ENCODE measurements at places on chromosomes 7 and 10.

- H3K36me3 ChIP-seq: no peaks in the 10 kb centered on the region
- peaks cover under 1% of the 10 kb centered on the region for H3K27me3 ChIP-seq
- no peak overlapping the region for H3K4me3 ChIP-seq
These were observed 14.6 kb upstream of the C10orf71 start for GRCh38 chr10:49284356-49284755.

DNA sequence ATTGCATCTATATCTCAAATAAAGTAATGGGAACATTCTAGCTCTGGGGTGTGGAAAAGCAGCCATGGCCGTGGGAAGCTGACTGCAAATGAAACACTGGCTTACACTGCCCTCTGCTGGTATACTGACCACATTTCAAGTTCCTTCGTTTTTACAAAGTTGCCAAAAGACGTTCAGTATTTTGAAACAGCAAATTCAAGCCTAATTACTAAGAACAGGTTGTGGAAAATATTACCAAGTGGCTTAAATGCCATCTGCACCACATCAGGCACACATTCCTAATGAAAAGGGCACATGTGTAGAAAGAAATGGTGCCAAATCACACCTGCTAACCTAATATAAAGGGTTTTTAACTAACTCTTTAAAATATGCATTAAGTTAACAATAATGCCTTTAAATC lies 83.9 kb downstream of the JAZF1 start:
- H3K36me3 ChIP-seq: peaks cover 23% of the 10 kb centered on the region
- H3K27ac ChIP-seq: peak overlapping the region; percentile 22
- H3K27me3 ChIP-seq: no peaks in the 10 kb centered on the region

- peaks cover 85% of the 10 kb centered on the region for H3K36me3 ChIP-seq
- H3K27ac ChIP-seq: no peak overlapping the region
- H3K4me1 ChIP-seq: peaks cover 7% of the 10 kb centered on the region
- no peaks in the 10 kb centered on the region for H3K27me3 ChIP-seq
- no peak overlapping the region for H3K4me3 ChIP-seq
- ATAC-seq: no peak
These were observed 62.6 kb downstream of the RNF32 start for GRCh38 chr7:156703209-156703608.

- no peak overlapping the region for H3K27ac ChIP-seq
- ATAC-seq: no peak
- H3K4me1 ChIP-seq: no peaks in the 10 kb centered on the region
These were observed 27.6 kb upstream of the MKLN1 start for GRCh38 chr7:131300078-131300477.

DNA sequence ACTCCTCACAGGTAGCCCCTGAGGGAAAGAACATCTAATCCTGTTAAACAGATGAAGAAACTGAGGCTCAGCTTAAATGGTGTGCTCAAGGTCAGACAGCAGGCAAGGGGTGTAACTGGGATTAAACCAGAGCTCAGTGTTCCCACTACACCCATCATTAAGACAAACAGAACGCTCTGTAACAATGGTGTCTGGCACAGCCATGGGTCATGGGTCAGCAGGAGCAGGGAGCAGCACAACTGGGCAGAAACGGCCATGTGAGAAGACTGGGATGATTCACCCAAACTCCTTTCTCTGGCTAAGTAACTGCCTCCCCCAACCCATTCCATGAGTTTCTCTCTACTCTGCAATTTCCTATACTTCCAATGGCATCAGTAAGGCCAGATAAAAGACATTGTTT lies 85.5 kb upstream of the PDE1C start:
- no peak for ATAC-seq
- no peaks in the 10 kb centered on the region for H3K4me1 ChIP-seq
- no peak overlapping the region for H3K27ac ChIP-seq
- no peak overlapping the region for H3K4me3 ChIP-seq
- H3K36me3 ChIP-seq: no peaks in the 10 kb centered on the region

DNA sequence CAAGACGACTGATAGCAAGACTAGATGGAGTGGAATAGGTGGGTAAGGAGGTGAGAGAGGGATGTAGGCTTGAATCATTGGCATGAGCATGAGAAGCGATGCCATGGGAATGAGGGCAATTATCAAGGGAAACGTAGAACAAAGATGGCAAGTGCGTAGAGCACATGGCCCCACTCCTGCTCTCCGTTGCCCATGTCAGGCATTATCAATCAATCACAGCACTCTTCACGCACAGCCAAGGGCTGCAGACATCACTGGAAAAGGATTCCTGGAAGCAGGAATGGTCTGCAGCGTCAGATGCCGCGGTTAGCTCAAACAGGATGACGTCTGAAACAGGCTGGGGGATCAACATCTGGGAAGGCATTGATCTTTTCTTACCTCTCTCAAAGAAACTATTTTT lies 25.6 kb upstream of the GALNTL5 start:
- H3K27ac ChIP-seq: no peak overlapping the region
- no peaks in the 10 kb centered on the region for H3K27me3 ChIP-seq
- H3K36me3 ChIP-seq: no peaks in the 10 kb centered on the region
- ATAC-seq: no peak
- peaks cover 38% of the 10 kb centered on the region for H3K4me1 ChIP-seq
- no peak overlapping the region for H3K4me3 ChIP-seq

GRCh38 chr7:43648473-43649406 lies 65.8 kb downstream of the STK17A start:
- peak; percentile 85 for ATAC-seq
- H3K27ac ChIP-seq: peak overlapping the region; percentile 69
- peaks cover 88% of the 10 kb centered on the region for H3K4me1 ChIP-seq

GRCh38 chr10:21757185-21757901 lies 223.3 kb downstream of the MLLT10 start:
- peaks cover 18% of the 10 kb centered on the region for H3K36me3 ChIP-seq
- no peaks in the 10 kb centered on the region for H3K27me3 ChIP-seq
- ATAC-seq: no peak
- no peak overlapping the region for H3K4me3 ChIP-seq
- no peaks in the 10 kb centered on the region for H3K4me1 ChIP-seq

GRCh38 chr7:85078181-85078580 lies 108.7 kb downstream of the SEMA3D start:
- ATAC-seq: no peak
- no peak overlapping the region for H3K4me3 ChIP-seq
- H3K4me1 ChIP-seq: peaks cover 7% of the 10 kb centered on the region
- no peaks in the 10 kb centered on the region for H3K36me3 ChIP-seq
- no peaks in the 10 kb centered on the region for H3K27me3 ChIP-seq

- peak; percentile 53 for ATAC-seq
- peak overlapping the region; percentile 99 for H3K27ac ChIP-seq
- H3K4me3 ChIP-seq: peak overlapping the region; percentile 67
- H3K4me1 ChIP-seq: peaks cover 57% of the 10 kb centered on the region
- no peaks in the 10 kb centered on the region for H3K27me3 ChIP-seq
These were observed 134.3 kb upstream of the TNRC18 start for GRCh38 chr7:5557920-5558401.

DNA sequence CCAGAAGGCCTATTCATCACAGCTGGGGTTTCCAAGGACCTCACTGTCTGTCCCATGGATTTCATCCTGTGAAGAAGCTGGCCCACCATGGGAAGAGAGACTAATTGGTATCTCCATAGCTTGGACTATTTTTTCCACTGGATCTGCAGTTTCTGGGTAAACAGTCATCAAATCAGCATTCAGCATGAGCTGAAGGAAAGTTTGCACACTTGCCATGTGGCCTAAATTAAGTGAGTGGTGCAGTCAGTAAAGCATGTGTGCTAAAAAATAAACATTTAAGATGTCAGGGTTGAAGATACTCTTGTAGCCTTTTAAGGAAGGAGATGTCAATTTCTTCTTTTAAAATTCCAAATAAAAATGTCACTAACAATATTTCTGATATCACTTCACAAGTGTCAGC lies 381.1 kb upstream of the ZMIZ1 start:
- H3K4me3 ChIP-seq: no peak overlapping the region
- H3K4me1 ChIP-seq: no peaks in the 10 kb centered on the region
- H3K27me3 ChIP-seq: peaks cover 14% of the 10 kb centered on the region

- ATAC-seq: peak; percentile 37
- no peak overlapping the region for H3K4me3 ChIP-seq
- no peaks in the 10 kb centered on the region for H3K4me1 ChIP-seq
- H3K27me3 ChIP-seq: no peaks in the 10 kb centered on the region
- H3K36me3 ChIP-seq: no peaks in the 10 kb centered on the region
These were observed 291.1 kb upstream of the IMMP2L start for GRCh38 chr7:111853201-111853990.

DNA sequence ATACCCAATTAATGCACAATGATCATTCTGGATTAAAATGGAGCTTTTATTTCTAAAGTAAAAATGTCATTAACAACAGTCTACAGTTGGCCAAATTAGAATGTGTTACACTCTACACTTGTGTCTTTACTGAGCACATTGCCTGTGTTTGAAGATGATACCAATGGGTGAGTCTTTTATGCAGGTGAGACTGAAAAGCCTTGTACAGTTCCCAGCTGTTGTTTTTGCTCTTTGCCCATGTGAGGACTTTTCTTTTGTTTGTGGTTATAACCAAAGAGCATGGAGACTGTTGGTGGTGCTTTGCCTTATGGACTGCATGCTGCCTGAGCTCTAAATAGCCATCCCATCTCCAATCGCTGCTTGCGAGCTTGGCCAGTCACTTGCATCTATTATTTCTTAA lies 264.5 kb downstream of the GATA3 start:
- no peak overlapping the region for H3K4me3 ChIP-seq
- H3K36me3 ChIP-seq: no peaks in the 10 kb centered on the region
- H3K27me3 ChIP-seq: peaks cover 16% of the 10 kb centered on the region
- H3K27ac ChIP-seq: no peak overlapping the region
- H3K4me1 ChIP-seq: no peaks in the 10 kb centered on the region

- ATAC-seq: no peak
- H3K4me1 ChIP-seq: peaks cover 39% of the 10 kb centered on the region
- H3K27ac ChIP-seq: no peak overlapping the region
- no peaks in the 10 kb centered on the region for H3K27me3 ChIP-seq
These were observed 157.5 kb downstream of the TAX1BP1 start for GRCh38 chr7:27897441-27897847.

GRCh38 chr7:123754271-123754871 lies 5.6 kb upstream of the WASL start:
- no peaks in the 10 kb centered on the region for H3K27me3 ChIP-seq
- H3K4me1 ChIP-seq: peaks cover 30% of the 10 kb centered on the region
- H3K27ac ChIP-seq: no peak overlapping the region
- peak; percentile 52 for ATAC-seq

GRCh38 chr7:91355695-91356435 lies 91.6 kb downstream of the FZD1 start:
- no peaks in the 10 kb centered on the region for H3K4me1 ChIP-seq
- H3K36me3 ChIP-seq: no peaks in the 10 kb centered on the region
- ATAC-seq: no peak
- peaks cover 7% of the 10 kb centered on the region for H3K27me3 ChIP-seq
- no peak overlapping the region for H3K4me3 ChIP-seq

GRCh38 chr7:42768045-42768444 lies 143.8 kb downstream of the C7orf25 start:
- no peak for ATAC-seq
- H3K27ac ChIP-seq: no peak overlapping the region
- no peak overlapping the region for H3K4me3 ChIP-seq
- no peaks in the 10 kb centered on the region for H3K36me3 ChIP-seq
- H3K4me1 ChIP-seq: no peaks in the 10 kb centered on the region

DNA sequence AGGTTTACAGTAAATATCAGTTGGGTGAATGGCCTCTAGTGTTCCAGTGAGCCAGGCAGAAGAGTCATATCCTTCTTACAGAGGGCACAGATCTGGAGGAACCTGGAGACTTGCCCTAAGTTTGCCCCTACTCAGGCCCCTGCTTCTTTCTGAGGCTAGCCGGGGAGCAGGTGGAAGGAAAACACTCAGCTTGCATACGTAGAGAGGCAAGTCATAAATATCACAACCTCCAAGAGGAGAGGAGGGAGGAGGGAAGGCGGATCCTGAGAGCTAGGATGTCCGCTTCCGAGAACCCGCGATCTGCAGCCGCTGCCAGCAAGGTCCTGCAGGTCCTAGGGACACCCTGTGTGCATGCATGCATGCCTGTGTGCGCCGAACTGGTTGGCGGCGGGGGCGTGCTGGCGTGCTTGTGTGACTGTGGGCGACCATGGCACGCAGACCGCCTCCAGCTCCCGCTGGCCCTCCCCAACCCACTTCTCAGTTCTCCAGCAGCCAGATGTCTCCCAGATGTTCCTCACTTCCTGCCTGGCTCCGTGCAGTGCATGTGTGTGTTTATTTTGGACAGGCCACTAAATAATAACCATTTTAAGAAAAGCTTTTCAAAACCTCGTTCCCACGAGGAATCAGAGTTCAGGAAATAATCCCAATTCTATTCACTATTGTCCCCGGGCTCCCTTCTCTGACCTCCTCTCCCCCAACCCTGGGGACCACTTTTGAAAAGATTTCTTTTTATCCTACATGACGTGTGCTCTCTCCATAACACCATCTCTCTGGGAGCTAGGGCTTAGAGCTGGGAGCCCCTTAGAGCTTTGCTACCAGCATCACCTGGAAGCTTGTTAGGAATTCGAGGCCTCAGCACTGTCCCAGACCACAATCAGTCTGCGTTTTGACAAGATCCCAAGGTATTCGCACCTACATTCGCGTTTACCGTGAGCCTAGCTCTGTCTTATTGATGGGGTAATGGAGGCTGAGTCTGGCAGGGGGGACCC lies 32.4 kb downstream of the UNC5B start:
- no peak overlapping the region for H3K4me3 ChIP-seq
- no peaks in the 10 kb centered on the region for H3K36me3 ChIP-seq
- peaks cover 18% of the 10 kb centered on the region for H3K4me1 ChIP-seq
- ATAC-seq: no peak
- peaks cover 57% of the 10 kb centered on the region for H3K27me3 ChIP-seq

- ATAC-seq: no peak
- H3K4me1 ChIP-seq: peaks cover 6% of the 10 kb centered on the region
- no peaks in the 10 kb centered on the region for H3K36me3 ChIP-seq
- H3K4me3 ChIP-seq: no peak overlapping the region
- H3K27ac ChIP-seq: no peak overlapping the region
These were observed 684.6 kb downstream of the MAGI2 start for GRCh38 chr7:78768859-78769258.

GRCh38 chr7:120053390-120053961 lies 219.5 kb upstream of the KCND2 start:
- ATAC-seq: no peak
- H3K4me3 ChIP-seq: no peak overlapping the region
- H3K27ac ChIP-seq: no peak overlapping the region
- H3K36me3 ChIP-seq: no peaks in the 10 kb centered on the region
- H3K4me1 ChIP-seq: no peaks in the 10 kb centered on the region

DNA sequence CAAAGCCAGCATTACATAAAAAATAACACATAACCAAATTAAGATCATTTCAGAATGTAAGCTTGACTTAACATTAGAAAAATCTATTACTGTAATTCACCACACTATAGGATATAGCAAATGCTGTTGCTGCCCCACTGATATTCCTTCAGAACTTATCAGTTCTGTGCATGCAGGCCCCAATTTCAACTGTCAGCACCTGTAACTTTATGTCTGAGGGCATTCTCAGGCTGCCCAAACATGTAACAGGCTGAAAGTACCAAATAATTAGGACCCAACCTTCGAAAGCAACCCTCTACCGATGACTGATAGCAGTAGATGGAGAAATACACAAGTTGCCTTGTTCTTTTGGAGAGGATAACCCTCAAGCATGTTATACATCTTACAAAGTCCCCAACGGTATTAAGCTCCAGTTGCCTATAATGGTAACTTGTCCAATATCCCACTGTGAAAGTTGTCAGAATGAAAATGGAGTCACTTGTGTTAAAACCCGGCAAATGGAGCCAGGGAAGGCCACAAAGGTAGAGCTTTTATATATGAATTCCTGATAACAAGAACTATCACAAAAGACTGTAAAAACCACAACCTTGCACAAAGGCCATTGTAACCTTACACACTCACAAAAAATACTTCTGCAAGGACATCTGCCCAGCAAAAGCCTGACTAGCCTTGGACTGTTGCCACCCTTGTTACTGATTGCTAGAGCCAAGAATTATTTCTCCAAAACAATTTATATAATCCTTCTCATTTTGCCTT lies 66.9 kb upstream of the ZNF746 start:
- H3K4me1 ChIP-seq: peaks cover 15% of the 10 kb centered on the region
- H3K27ac ChIP-seq: no peak overlapping the region
- H3K4me3 ChIP-seq: no peak overlapping the region
